ENCODE measurements at places on chromosomes 1 and 21.

GRCh38 chr1:43279666-43280065 lies 5.7 kb downstream of the C1orf210 start:
- no peak for DNase-seq

GRCh38 chr1:73674945-73675561 lies 522.9 kb downstream of the LRRIQ3 start:
- DNase-seq = no peak

GRCh38 chr21:42117229-42117966 lies 46.3 kb downstream of the UMODL1 start:
- DNase-seq = peak; percentile 48

DNA sequence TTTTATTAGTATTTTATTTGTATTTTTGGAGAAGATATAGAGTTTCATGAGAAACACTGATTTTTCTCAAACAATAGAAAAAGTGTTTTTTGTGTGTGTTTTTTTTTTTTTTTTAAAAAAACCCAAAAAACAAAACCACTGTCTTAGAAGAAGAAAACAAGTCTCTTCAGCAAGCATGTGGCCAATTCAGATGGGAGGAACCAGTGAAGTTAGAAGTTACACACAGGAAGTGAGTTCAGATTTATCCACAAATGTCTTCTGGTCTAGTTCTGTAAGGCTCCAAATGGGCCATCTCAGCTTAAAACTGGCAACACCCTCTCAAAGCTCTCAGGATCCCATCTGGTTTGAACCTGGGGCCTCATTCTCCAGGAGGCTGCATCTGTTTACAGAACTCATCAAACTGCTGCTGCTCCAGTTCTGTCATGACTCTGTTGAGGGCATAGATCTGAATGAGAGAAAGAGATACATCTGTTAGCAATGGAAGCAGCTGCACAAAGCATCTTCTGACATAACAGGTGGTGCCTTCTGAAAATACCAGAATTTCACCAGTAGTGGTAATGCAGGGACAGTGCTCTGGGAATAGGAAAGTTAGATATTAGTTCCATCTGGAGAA lies 9.8 kb upstream of the ERMAP start:
- no peak for DNase-seq

DNA sequence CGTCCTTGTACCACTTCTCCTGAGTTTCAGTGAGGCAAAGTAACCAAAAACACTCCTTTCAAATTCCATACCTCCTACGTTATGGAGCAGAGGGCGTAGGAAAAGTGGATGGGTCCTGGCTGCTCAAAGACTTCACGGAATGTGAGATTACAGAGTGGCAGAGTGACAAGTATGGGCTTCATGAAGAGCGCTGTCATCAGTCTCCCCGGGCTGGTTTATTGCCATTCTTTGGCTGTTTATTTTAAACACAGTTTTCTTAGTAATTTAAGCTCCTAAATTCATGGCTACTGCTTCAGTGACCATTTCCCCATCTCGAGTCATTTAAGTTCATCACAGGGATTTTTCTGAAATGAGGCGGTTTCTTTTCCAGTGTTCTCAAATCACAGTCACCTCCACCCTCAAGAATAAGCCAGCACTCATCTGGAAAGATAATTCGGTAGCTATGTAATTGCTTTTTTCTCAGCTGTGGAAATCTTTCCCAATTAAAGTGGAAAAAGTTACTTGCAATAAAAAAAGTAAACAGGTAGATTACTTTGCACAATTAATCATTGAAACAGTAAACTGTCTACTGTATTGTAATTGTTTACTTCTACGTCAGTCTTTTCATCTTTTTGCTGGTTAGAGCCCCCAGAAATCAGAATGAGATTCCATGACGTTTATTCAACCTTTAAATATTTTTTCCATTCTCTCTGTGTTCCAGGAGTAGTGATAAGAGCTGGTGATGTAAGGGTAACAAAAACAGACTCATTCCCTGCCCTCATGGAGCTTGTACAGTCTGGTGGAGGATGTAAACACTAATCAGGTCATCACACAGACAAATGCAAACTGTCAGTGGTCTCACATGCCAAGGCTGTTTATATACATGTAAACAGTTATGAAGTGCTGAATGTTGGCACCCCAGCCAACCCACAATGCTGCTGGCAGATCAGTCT lies 3.0 kb upstream of the SMYD2 start:
- DNase-seq = no peak

GRCh38 chr1:118995312-118996016 lies 7.3 kb upstream of the TBX15 start:
- DNase-seq = no peak

DNA sequence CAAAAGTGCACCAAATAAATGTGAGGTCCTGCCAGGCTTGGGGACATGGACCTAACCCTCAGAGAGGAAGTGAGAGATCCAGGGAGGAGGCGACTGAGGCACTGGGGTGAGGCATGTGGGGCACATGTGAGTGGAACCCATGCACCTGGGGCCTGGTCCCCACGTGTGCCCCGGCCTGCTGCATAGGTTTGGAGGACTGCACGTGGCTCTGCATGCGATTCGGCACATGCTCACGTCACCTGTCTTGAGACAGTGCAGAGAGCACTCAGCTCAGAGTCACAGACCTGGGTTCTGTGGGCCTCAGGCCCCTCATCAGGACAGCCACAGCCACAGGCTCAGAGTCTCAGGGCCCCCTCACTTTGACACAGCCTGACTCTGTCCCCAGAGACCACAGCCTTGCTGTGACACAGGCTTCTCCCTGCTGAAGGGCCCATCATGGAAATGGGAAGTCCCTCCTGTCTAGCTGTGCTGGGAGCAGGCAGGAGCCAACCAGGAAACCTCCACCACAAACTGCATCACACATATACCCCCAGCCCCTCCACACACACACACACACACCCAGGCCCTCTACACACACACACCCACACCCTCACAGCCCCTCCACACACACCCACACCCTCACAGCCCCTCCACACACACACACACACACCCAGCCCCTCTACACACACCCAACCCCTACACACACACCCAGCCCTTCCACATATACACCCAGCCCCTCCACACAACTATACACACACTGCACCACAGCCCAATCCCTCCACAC lies 48.2 kb downstream of the SLC9A1 start:
- no peak for DNase-seq

GRCh38 chr1:111837393-111837792 lies 81.7 kb downstream of the DDX20 start:
- DNase-seq = no peak

- no peak for DNase-seq
Measured at GRCh38 chr21:42745511-42746239, 92.3 kb downstream of the PDE9A start.

DNA sequence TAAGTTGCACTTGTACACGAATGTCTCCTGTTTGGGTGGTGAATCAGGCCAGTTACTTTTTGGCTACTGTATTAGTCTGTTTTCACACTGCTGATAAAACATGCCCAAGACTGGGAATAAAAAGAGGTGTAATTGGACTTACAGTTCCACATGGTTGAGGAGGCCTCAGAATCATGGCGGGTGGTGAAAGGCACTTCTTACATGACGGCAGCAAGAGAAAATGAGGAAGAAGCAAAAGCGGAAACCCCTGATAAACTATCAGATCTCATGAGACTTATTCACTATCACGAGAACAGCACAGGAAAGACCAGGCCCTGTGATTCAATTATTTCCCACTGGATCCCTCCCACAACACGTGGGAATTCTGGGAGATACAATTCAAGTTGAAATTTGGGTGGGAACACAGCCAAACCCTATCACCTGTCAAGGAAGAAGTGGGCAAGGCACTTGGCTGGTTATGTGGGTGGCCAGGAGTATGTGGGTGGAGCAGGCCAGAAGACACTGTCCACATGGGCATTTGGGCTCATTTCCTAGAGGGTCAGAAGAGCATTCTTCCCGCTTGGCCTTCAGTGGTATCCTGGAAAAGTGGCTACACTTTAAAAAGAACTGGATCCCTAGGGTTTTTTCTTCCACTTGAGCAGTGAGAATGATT lies 228.8 kb downstream of the HHAT start:
- DNase-seq = no peak

GRCh38 chr1:3598051-3598491 lies 13.2 kb downstream of the MEGF6 start:
- no peak for DNase-seq

- no peak for DNase-seq
Measured at GRCh38 chr1:17289721-17290120, 18.3 kb upstream of the PADI4 start.

DNA sequence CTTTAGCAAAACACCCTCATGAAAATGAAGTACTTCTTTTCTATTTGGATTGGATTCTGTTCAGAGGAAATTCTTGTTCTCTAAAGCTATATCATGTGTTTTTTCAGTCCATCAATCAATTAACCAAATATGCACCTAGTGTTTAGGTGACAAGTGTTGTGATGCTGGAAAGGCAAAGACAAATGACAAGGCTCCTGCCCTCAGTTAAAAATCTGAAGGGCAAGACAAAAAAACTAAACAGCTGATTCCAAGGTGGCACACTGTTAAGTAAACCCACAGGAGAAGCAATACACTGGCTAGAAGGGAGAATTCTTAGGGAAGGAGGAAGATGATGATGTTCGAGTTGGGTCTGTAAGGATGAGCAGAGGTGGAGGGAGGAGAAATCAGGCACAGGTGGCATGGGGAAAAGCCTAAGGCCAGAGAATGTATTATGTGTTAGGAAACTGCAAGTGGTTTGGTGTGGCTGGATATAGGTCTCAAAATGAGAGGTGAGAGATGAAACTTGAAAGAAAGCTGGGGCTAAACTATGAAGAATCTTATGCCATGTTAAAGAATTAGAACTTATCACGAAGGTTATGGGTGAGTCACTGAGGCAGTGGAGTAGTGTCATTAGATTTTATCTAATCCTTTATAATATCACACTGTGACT lies 51.8 kb upstream of the GFI1 start:
- DNase-seq = no peak

- no peak for DNase-seq
Measured at GRCh38 chr1:247411621-247412327, 4.2 kb upstream of the NLRP3 start.

DNA sequence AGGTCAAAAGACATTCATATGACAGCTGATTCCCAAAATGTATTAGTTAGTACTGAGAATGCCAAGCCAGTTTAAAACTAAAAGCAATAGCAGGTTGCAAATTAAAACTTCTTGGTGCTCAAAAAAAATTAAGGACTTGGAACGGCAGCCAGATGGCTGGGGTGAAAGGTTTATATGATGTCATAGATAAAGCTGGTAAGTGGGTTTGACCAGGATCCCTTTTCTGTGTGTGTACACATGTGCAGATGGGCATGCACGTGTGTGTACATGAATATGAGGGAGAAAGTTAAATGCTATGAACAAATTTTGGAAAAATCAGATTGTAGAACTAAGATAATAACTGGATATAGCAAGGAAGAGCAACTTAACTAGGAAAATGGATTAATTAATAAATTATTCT lies 39.1 kb upstream of the DPH5 start:
- DNase-seq = no peak
